H54 (cell line): ENCODE measurements at places on chromosomes 5 and 9.
A peak's percentile ranks its signal among the peaks of the same experiment; 100 is the strongest.

GRCh38 chr9:87275047-87275725 is 222.5 kb upstream of the DAPK1 start:
- DNase-seq, result no peak

- peak; percentile 35 for DNase-seq
These were observed 23.6 kb upstream of the TNFSF8 start for GRCh38 chr9:114953959-114954358.

- no peak for DNase-seq
These were observed 113.4 kb upstream of the IQGAP2 start for GRCh38 chr5:76289692-76290091.

GRCh38 chr9:124137009-124137943 is 120.5 kb upstream of the NEK6 start:
- DNase-seq, result no peak

DNA sequence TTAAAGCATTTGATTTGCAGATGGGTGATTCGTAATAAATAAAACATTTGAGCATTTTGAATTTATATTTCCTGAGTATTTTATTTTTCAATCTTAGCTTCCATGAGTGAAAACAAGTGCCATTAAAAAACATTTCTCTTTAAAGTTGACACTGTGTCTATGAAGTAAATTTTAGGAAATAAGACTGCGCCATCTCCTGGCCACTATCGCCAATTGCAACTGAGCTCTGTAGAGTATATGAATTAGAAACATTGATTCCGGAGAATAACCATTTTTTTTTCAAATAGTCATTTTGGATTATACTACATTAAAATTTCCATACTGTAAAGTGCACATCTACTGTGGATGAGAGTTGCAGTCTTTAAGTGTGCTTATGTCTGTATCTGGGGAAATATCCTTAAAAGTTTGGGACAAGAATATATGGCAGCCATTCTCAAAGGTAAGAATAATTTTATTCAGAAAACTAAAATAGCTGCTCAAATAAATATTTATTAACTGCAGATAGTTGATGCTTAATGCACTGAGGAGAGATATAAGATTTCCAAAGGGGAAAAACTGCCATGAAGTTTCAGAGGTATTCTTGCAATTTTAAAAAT is 5.9 kb downstream of the DMRTA1 start:
- DNase-seq, result no peak

DNA sequence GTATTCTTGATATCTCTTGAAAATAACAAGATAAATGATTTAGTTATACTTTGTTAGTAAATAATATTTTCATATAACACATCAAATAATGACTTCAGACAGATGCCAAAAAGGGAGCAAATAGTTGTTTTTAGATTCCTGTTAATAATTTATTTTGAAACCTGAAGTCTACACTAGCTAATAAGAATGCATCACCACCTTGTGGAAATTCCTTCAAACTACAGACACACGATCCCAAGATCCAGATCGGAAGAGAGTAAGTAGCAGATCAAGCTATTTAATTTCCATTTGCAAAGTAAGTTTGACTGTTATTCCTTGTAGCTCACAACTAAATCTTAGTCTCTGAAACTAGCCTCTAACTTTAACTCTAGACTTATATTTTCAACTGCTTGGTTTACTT is 35.5 kb upstream of the ISL1 start:
- no peak for DNase-seq

GRCh38 chr9:129428864-129429577 is 191.9 kb downstream of the C9orf50 start:
- DNase-seq, result no peak

DNA sequence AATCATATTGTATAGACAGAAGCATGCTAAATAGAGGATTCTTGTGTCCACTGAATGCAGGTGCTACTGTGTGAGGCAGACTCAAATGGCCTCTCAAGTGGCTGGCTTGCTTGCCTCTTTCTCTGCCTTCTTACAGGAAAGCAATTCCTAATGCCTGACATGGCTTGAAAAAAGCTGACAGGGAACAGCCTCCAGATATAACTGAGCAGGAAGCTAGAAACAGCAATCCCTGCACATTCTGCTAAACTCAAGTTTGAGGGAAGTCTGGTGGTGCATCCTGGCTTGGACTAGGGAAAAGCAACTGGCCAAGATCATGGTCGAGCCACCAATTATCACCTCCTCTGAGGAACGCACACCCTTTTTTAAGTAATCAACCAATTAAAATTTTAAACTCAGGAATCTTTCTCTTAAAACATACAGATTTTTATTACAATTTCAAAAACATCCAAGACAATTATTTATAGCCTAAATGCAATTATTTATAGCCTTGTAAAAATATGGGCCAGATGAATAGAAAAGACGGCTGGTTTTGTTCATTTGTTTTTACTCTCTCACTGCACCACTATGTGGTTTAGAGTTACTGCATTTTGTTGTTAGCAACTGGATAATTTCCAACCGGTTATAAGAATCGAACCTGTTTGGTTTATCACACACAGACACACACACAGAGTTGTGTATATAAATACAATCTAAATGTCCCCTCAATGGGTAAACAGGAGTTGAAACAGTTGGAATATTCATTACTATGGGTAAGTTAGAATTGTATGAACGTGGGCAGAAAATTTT is 290.9 kb upstream of the ANKRD55 start:
- DNase-seq, result no peak

DNA sequence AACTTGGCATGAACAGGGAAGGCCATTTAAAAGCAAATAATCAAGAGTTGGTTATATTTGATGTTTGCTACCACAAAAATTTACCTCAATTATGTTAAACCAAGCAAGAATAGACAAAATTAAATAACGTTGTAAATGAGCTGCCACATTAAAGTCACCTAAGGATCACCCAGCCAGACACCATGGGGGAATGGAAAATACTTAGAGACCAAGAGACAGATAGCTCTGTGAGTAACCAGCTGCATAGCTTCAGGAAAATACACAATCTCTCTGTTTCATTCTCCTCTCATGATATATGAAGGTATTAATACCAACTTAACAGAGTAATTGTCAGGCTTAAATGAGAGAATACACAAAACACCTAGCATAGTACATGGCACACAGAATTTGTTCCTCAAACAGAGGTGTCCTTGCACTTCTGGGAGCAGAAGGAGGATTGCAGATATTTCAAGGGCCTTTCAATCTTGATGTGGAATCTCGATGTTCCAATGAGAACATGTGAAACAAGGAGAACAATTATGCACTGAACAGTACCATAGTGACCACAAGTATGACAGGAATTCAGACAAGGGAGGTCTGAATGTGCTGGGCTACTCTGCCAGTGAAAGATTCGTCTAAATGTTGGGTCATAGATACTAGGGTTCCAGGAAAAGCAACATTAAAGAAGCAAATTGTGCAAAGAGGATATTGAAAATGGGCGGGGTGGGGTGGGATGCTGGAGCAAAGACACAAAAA is 18.6 kb downstream of the JAKMIP2 start:
- DNase-seq, result no peak

GRCh38 chr5:93807846-93808245 is 66.4 kb upstream of the POU5F2 start:
- no peak for DNase-seq

GRCh38 chr9:95386843-95387242 is 69.3 kb upstream of the FANCC start:
- DNase-seq, result no peak

DNA sequence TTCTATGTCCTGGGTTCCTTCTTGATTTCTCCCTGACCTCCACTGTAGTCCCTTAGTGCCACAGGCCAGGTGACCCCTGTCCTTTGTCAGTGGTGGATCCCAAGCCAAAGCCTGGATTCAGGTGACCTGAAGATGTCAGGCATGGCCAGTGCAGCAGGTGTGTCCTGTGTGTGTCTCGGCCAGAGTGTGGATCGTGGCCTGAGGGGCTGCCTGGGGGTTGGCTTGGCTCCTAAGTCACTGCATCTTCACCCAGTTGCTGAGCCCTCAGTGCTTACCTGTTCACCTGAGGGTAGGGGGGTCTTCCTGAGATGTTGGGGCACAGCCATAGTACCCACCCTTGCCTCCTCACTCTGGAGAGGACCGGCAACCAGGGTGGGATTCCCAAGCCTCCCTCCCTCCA is 61.8 kb upstream of the PITX1 start:
- DNase-seq, result no peak

DNA sequence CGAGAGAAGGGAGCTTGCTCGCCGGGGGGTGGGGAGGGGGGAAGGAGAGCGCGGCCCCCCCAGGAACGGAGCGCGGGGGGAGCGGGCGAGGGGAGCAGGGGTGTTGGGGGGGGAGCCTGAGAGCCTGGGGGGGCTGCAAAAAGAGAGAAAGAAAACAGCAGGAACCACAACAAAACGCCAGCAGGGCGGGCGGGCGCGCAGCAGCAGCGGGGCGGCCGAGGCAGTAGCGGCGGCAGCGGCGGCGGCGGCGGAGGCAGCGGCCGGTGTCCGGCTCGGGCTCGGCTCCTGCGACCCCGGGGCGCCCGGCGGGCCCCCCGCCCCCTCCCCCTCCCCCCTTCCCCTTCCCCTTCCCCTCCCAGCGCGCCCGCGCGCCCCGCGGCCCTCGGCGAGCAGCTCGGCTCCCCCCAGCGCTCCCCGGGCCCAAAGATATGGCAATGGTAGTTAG is 1.6 kb downstream of the NR2F1 start:
- no peak for DNase-seq
